ENCODE measurements at places on chromosomes 7 and 10.

DNA sequence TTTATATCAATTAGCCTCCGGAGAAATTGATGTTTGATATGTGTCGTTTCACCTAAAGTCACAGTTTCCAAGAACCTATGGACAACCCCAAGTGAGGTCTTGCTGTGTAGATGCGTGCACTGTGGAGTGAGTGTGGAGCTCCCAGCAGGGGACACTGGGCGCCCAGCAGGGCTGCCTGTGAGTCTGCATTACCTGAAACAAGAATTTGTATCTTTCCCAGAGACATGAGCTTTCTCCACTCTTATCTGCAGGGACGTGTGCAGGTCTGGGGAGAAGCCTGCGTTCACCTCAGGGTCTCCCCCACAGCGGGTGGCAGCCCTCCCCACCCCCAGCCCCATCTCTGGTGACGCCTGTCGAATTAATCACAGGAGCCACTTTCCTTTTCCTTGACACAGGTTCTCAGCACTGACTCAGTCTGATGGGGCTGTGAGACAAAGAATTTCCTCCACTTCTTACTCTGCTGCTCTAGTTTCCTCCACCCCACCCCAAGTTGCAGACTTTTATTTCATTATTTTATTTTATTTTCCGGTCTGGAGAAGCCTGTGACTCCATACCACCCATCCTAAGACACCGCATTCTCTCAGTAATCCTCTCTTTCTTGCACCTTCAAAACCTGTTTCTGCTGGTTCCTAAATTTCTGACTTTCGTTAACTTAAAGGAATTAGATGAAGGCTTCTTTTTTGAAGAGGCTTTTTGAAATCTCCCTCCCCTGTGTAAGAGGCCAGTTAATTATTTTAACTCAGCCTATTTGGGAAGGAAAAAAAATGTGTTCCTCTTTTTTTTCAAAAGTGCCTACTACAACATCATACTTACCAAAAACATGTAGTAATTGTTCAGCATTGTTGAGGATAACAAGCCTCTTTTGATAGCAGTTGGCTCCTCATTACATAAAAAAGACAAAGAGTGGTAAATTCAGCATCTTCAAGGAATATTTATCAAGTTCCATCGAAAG, 17.0 kb upstream of the INSIG1 start:
- no peak for DNase-seq

DNA sequence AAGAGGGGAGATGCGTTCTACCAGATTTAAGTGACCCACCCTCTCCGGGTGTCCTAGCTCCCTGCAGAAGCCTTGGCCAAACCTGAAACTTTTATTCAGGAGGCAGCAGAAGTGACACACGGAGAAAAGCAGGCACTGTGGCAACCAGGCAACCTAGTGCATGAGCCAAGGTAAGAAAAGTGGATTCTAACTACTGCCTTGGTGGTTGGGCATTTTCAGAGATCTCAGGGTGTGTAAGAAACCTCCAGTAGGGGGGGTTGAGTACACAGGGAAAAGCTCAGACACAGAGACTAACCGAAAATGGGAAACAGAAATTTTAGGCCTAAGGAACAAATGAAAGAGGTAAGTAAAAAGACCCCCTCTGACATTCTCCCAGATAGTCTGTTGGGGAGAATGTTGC, 645.7 kb downstream of the ANKRD7 start:
- DNase-seq, result no peak

- no peak for DNase-seq
Measured at GRCh38 chr7:435630-436366, 83.8 kb downstream of the PDGFA start.

DNA sequence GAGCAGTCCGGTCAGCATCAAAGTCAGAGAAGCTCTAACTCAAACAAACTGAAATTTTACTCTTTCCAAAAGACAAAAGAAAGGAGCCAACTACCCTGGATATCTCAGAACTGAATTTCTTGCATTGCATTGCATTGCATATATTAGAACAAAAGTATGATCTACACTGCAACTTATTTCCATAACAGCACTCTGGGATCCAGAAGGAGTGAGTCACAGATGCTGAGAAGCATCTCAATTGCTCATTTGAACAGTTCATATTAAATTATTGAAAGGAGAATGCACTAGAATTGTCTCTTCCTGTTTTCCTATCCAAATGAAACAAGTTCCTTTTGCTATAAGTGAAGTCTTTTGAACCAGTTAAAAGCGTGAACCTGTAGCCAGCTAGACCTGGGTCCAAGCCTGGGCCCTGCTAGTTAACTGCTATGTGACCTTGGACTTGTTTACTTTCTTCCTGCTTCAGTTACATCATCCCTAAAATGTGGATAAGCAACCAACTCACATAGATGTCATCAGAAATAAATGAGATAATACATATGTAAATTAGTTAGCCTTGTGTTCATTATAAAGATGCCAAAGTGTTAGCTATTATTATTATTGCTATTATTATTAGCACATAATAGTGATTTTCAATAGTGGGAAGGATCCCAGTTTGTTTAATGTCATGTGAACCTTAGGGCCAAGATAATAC, 184.1 kb downstream of the CREB5 start:
- DNase-seq, result no peak

DNA sequence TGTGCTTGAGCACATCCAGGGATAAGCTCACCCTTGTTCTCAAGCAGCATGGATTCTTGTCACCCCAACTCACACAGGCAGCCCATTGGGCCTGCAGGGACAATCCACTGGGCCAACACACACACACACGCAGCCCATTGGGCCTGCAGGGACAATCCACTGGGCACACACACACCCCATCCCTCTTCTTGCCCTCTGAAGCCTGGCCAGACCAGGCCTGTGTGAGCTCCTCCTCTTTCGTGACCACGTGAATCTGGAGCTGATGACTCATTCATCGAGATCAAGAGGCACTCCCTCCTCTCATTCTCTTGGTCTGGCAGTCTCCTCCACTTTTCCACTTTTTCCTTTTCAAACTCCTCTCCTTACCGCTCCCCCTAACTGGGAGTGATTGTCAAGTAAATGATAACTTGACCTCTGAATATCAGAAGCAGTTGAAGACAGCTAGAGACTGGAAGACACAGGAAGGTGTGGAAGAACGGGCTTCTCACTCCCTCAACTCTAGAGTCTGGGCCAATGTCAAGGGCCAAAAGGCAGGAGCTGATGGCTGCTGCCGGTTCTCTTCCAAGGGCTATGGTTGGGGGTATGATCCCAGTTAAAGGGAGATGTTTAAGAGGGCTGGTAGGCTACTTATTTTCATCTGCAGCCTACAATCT, 89.7 kb downstream of the HIPK2 start:
- DNase-seq, result no peak

GRCh38 chr7:99514050-99514449, 9.6 kb downstream of the ZKSCAN5 start:
- no peak for DNase-seq

DNA sequence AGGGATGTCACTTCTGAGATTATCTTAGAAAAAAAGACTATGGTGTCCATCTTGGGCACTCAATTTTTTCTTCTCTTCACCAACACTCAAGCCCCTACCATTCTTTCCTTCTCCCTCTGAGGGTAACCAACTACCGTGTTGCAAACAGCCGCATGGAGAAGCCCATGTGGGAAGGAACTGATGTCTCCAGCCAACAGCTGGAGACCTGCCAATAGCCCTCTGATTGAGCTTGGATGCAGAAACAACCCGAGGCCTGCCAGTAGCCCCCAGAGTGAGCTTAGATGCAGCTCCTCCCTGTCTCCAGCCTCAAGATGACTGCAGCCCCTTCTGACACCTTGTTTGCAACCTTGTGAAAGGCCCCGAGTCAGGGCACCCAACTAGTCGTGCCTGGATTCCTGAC, 36.4 kb upstream of the CHCHD3 start:
- DNase-seq, result peak; percentile 20

DNA sequence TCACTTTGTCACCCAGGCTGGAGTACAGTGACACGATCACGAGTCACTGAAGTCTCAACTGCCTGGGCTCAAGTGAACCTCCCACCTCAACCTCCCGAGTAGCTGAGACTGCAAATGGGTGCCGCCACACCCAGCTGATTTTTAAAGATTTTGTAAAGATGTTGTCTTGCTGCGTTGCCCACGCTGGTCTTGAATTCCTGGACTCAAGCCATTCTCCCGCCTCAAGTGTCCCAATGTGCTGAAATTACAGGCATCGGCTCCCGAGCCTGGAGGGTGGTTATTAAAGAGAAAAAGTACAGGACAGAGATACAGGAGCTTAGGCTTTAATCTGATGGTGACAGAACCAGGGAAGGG, 55.1 kb downstream of the KCTD7 start:
- no peak for DNase-seq

DNA sequence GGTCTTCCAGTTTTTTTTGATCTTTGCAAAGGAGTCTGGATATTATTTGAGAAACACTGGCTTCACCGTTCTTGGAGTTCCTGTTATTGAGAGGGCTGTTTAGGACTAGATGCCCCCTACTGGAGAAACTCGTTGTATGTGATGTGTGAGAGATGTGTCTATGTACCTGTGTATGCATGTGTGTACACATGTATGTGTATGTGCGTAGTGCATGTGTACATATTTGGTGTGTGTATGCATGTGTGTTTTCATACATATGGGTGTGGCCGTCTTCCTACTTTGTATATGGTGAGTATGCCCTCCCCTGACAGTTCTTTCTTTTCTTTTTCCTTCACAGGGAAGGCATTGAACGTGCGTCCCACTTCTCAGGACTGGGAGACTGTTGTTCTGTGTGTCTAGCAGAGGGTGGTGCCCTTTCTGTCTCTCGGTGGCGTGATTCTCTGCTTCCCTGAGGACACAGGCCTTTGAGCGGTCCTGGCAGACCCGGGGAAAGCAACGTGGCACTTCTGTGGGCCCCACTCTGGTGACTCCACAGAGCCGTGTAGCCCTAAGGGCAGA, 3.0 kb upstream of the CALHM3 start:
- peak; percentile 26 for DNase-seq

DNA sequence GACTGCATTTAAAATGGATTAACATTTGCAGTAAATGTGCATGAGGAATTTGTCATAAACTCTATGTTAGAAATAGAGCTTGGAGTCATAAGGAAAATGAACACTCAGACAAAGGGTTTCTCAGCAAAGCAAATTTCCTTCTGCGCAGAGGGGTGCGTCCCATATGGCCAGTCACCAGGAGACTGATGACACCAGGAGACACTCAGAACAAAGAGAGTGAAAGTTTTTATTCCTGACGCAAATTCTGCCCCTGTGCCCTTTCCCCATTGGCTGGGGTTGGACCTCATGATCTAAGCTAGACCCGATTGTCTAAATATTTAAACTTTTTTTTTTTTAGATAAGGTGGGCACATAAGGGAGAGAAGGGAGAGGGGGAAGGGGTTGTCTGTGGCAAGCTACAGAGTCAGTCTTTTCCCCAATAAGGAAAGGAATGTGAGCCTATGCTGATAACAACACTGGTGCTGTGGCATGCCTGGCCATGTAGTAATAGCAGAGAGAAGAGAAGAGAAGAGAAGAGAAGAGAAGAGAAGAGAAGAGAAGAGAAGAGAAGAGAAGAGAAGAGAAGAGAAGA, 202.0 kb downstream of the POM121L12 start:
- DNase-seq, result no peak

GRCh38 chr10:89129911-89130310, 77.2 kb downstream of the CH25H start:
- DNase-seq, result no peak

DNA sequence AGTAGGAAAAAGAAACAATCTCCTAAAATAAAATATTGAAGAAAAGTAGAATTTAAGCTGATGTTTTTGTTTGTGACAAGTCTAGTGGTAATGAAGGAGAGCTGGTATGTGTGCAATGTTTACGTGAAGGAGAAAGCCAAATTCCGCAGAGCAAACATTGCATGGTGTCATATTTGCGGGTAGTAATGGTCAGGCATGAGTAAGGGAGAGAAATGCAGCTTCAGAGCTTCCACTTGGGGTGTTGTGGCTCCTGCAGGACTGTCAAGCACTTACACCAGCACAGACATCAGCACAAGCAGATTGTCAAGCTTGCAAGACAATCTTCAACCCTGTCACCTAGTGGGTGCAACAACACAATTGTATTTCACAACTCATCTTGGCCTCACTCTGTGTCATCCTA, 136.5 kb upstream of the ETV1 start:
- no peak for DNase-seq

- no peak for DNase-seq
Measured at GRCh38 chr10:8041284-8041991, 13.1 kb upstream of the GATA3 start.

DNA sequence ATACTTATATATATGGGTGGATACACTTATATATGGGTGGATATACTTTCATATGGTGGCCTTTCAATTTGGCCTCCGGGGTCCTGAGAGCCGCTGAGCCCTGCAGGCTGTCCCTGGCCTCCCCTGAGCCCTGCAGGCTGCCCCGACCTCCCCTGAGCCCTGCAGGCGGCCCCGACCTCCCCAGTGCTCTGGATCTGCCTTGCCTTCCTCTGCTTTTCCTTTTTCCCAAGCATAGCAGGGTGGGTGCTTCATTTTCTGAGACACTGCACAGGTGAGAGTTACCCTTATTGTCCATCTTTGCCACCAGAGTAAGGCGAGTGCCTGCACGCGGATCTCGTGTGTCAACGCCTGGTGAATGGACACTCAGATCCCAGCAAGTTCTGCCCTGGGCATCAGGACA, 106.6 kb downstream of the VIPR2 start:
- no peak for DNase-seq

GRCh38 chr10:114758331-114758730, 63.2 kb upstream of the FHIP2A start:
- DNase-seq, result no peak

DNA sequence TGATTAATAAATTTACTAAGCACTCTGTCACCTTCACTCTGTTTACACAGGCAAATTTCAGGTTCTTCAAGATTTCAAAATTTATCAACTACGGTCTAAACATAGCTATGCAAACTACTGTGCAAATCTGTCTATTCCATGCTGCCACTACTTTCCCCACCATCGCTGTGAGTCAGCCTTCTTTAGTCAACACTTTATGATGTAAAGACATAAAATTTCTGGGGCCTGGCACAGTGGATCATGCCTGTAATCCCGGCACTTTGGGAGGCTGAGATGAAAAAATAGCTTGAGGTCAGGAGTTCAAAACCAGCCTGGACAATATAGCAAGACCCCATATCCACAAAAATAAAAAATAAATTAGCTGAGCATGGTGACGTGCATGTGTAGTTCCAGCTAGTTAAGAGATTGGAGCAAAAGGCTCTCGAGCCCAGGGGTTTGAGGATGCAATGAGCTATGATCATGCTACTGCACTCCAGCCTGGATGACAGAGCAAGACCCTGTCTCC, 42.6 kb downstream of the CNOT4 start:
- DNase-seq, result no peak

GRCh38 chr10:70672165-70673042, at the start of gene ADAMTS14:
Gene ADAMTS14, plus strand, starts transcription at chr10:70672506. Its CDS starts 297 bp downstream, at chr10:70672803.
- DNase-seq, result no peak

DNA sequence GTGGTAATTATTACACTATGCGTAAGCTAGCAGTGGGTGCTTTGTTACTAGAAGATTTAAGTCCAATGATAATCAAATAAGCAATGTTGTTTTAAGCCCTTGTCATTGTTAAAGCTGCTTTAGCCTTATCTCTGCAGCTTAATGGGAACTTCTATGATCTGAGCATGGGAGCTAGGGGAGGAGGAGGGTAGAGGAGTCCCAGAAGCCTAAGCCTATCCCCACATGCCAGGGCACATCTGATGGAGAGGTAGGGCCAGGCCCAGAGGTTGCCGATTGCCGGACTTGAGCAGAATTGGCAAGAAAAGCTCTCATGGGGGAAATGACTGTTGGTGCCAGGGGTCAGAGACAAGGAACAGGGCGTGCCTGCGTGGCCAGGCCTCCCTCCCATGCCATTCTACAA, 13.4 kb downstream of the CUBN start:
- DNase-seq, result no peak
